Left lung (tissue), 14 donors: ENCODE measurements at places on chromosomes 16 and 17. TPM values are rescaled to one million over a fixed set of nuclear protein-coding genes. Genes with fewer than 3 reads are reported as not detected.
A peak's percentile ranks its signal among the peaks of the same experiment; 100 is the strongest.

- peaks cover 4% of the 10 kb centered on the region for H3K4me1 ChIP-seq
- no peak overlapping the region for H3K27ac ChIP-seq
- no peak for DNase-seq
These were observed 12.0 kb downstream of the MYO18A start for GRCh38 chr17:29168079-29168758.

Gene SPATA22
- total RNA-seq = 0.26 TPM

DNA sequence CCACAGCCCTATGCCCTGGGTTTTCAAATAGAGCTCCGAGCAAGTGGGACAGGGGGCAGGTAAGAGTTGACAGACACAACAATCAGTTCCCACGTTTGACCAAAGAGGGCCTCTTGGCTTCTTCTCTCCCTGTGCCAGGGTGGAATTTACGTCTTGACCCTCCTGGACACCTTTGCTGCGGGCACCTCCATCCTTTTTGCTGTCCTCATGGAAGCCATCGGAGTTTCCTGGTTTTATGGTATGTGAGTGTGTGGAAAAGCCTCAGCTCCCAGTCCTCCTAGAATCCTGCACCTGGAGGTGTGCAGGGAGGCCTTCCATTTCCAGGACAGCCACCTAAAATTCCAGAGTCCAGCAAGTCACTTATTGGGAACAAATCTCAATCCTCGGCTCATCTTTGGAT is 42.5 kb downstream of the SLC6A2 start:
- DNase-seq = no peak
- H3K27me3 ChIP-seq = no peaks in the 10 kb centered on the region
- no peaks in the 10 kb centered on the region for H3K36me3 ChIP-seq

DNA sequence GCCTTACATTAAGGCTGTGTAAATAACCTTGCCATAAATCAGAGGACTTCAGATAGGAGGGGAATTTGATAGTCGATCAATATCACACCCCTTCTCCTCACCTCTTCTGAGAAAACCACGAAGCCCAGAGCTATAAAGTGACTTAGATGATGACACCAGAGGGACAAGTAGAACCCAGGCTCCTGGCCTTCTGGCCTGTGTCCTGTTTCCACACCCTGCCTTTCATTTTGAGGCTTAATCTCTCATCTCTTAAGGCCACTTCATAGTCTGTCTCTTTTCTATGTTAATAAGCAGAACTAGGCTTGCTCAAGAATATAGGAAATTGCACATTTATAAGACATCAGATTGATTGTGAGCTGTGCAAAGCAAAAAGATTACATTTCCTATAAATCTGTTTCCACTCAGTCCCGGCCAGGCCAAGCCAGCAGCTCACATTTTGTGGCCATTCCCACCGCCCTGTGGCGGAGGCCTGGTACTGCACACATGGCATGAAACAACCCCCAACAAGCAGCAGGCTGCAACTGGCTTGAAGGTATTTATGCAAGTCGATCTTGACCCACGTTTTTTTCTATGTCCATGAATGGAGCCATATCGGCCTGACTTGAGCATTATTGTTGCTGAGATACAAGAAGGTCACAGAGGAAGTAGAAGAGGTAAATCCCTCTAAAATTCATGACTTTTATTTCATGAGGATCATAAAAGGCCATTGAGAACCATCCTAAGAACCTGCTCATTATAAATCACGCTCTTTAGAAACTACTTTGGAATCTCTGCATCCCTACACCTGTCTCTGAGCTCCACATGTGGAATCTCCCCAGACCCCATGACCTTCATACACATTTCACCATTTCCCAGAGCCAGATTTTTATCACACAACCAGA is 93.7 kb downstream of the PMP22 start:
- H3K36me3 ChIP-seq = no peaks in the 10 kb centered on the region
- H3K27ac ChIP-seq = no peak overlapping the region
- no peaks in the 10 kb centered on the region for H3K27me3 ChIP-seq
- peak; percentile 67 for DNase-seq

GRCh38 chr17:79684132-79684985 is 46.4 kb upstream of the ENPP7 start:
- H3K27ac ChIP-seq = no peak overlapping the region
- H3K36me3 ChIP-seq = no peaks in the 10 kb centered on the region
- H3K4me3 ChIP-seq = no peak overlapping the region
- no peaks in the 10 kb centered on the region for H3K4me1 ChIP-seq
